Esophagus mucosa (tissue), 1 donor: ENCODE measurements at places on chromosomes 7 and 10.

- ATAC-seq = no peak
These were observed 348.5 kb upstream of the PRKCQ start for GRCh38 chr10:6928586-6928985.

- no peak for ATAC-seq
These were observed 444.3 kb downstream of the AUTS2 start for GRCh38 chr7:70042533-70042932.

DNA sequence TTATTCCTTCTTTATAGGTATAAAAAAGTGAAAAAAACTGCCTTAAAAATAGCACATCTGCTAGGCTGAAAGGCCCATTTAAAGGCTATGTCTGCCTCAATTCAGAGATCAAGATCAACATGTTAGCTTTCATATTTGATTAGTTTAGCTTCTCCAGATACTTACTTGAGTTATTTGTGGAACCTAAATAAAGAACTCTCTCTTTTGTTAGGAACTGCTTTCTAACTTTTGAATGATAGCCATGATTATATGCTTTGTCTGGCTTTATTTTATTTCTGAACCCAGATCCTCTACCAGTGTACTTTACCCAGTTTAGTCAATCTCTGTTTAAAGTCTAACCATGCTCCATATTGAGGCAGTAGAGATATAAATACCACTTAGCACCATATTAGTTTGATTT, 515.5 kb upstream of the SEMA3D start:
- no peak for ATAC-seq

DNA sequence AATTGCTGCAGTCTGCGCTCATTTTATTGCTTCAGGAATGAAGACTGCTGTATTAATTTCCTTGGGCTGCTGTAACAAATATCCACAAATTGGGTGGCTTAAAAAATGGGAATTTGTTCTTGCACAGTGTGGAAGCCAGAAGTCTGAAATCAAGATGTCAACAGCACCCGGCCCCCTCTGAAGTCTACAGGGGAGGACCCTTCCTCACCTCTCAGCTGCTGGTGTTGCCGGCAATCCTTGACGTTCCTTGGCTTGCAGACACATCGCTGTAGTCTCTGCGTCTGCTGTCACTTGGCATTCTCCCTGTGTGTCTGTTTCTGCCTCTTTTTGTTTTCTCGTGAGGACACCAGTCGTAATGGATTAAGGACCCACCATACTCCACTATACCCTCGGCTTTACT, 166.2 kb downstream of the PTPN20 start:
- no peak for ATAC-seq
